ENCODE measurements at places on chromosomes 2 and 18.

DNA sequence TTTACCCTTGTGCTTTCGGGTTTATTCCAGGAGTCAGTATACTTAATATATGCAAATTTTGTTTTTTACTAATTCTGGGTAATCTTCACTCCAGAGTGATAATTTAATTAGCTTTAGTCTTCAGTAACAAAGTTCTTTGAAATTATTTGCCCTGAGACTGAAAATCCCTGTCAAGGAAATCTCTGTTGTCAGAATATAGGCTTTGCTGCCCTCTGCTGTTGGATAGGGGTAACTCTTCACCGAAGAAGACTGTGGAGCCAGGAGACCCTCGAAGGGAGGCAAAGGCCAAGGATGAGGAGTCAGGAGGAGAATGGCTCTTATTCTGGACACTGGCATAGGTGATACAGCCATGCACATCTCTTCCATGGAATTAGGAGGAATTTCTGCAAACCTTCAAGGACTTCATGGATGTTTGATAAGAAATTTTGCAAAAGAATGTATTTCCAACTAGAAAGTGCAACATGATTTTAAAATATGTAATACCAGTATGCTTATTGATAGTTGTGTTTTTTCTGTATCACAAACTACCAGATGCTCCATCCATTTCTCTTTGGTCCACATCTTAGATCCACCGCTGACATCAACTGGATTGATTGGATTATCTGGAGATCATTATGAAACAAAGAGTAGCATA is 182.3 kb downstream of the RDH14 start:
- peak; percentile 46 for DNase-seq

DNA sequence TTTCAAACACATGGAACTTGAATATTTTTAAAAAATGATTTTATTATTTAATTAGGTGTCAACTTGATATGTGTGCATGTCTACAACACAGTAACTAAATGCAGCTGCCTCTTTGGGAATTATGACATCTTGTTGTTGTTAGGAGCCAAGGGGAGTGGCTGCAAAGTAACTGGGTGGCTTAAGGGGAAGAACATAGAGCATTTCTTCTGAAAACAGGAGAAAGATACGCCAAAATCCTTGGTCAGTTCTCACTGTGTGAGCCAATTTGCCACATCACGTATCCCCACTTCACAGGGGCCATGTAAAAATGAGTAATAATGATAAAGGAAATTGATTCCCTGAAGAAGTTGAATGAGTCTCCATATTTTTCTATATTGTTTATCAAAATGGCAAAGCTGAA is 309.8 kb upstream of the COL3A1 start:
- DNase-seq: no peak

DNA sequence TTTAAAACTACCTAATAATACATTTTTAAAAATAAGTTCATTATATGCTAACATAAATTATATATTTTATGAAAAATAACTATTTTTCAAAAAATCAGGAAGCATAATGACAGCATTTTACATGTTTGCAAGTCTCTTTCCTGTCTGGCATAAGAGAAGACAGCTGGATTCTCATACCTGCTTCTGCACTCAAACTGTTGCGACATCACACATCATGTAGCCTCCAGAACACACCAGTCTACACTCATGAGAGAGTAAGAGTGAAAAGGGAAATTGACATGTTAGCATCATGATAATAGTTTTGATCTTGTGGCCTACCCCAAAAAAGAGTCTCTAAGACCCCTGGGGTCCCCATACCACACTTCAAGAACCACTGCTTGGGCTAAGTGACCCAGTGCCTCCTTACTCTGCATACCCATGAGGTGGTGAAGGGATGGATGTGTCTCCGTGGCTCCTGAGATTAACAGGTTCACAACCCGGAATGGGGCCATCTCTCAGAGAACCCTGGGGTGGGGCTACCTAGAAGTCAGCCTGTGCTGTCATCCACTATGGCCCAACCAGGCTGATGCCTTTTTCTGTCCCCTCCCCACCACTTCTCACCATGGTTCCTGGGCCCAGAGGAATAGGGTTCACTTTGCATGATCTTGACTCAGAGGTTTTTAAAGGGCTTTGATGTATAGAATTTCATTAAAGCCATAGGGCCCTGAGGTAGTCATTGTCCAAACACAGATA is 102.6 kb upstream of the DAPL1 start:
- no peak for DNase-seq

- peak; percentile 21 for DNase-seq
These were observed 4.4 kb downstream of the ANKRD23 start for GRCh38 chr2:96839293-96839874.

- no peak for DNase-seq
These were observed 7.4 kb downstream of the MYL12B start for GRCh38 chr18:3269241-3269913.
